ENCODE measurements at places on chromosomes 6 and 20. TPM values are rescaled to one million over a fixed set of nuclear protein-coding genes. Genes with fewer than 3 reads are reported as not detected.
A peak's percentile ranks its signal among the peaks of the same experiment; 100 is the strongest.

The MEI4 gene
- not detected for total RNA-seq

The IMPG1 gene
- total RNA-seq, result not detected

The MYH7B gene
- not detected for total RNA-seq

The ID4 gene
- total RNA-seq, result under 0.01 TPM

The TMC2 gene
- total RNA-seq, result not detected

The SRXN1 gene
- total RNA-seq, result 22.3 TPM

The EXOC2 gene
- total RNA-seq, result 38.9 TPM

The TAGAP gene
- total RNA-seq, result under 0.01 TPM

The CABLES2 gene
- 1.5 TPM for total RNA-seq

The C20orf204 gene
- total RNA-seq, result 6.3 TPM

- DNase-seq, result peak; percentile 37
Observed at GRCh38 chr6:39309942-39310531, 4.2 kb downstream of the KCNK17 start.

DNA sequence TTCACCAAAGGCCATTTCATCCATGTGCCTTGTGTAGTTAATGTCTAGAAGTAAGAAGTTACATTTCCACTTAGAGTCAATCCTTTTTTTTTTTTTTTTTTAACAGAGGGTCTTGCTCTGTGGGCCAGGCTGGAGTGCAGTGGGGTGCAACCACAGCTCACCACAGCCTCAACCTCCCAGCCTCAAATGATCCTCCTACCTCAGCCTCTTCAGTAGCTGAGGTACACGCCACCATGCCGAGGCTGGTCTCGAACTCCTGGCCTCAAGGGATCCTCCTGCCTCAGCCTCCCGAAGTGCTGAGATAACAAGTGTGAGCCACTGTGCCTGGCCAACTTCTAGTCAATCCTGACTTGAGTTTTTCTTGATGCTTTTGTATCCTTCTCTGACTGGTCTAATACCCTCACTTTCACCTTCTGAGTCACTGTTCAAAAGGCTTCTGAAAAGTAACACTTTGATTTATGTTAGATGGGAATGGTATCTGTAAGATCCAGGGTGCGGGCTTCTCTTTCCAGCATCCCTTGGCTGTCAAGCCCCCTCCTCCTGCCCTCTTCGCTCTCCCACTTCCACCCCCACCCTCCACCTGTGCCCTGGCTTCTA, 22.1 kb downstream of the TRAM2 start:
- DNase-seq, result no peak

DNA sequence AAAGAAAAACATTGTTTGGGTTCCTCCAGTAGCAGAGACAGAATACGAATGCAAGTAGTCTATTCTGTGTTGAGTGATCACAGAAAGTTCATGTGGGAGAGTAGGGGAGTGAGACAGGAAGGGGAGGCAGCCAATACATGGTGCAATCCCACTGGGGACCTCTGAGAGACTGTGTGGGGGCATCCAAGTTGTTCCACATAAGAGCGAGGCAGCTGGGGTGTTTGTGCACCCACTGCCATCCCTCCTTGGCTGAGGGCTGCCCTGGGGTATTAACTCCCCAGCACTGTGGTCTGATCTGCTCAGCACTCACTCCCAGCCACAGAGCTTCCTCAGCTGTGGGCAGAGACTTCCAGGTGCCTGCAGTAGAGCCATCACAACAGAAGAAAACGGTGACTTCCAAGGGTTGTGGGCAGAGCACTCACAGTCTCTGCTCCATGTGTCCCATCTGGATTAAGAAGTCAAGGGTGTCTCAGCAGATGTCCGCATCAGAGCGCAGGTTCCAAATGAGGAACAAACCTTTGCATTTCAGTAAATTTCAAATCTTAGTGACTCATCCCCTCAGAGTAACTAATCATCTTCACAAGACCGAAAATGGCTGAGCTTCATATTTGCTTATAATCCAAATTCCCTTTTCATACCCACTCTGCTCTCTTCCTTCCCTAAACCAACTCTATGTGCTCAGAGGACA, 101.9 kb upstream of the NAA20 start:
- no peak for DNase-seq

- DNase-seq, result no peak
Observed at GRCh38 chr6:36809941-36810803, 29.1 kb downstream of the CPNE5 start.

DNA sequence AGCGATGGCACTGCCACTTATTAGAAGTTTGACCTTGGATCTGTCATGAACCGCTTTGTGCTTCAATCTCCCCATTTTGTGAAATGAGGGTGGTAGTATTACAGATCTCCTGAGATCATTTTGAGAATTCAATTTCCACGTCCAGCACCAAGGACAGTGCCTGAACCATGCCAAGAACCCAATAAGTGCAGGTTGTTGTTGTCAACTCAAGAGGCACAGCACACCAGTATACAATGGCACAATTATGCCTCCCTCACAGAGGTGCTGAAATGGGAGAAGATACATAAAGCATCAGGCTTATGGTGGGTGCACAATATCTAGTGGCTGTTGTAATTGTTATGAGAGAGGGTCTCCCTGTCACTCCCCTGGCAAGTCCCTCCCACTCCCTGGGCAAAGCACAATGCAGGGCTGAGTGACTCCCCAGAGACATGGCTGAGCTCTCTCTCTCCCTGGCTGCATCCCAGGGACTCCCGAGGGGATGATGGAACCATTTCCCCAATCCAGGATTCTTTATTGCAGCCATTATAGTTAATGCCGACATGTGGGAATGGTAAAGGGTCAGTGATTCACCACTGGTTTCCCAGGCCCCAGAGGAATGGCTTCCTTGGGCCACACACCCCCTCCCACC, 78.7 kb downstream of the CDH22 start:
- no peak for DNase-seq

DNA sequence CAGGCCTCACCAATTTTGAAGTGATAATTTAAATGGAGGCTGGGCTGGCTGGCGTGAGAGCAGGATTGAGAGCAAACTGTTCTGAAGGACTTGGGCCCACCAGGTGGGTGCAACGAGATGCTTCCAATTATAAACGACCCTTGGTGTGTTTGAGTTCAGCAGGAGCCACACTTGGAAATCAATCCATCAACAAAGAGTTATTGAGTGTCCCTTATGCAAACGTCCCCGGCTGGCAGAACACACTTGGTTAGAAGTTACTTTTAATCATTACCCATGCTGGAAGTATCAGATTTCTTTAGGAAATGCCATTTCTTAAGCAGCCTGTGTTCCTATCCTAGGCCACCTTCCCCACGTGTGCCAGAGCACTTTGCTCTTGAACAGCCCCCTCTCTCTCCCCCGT, 37.8 kb upstream of the ZNF831 start:
- DNase-seq, result no peak

DNA sequence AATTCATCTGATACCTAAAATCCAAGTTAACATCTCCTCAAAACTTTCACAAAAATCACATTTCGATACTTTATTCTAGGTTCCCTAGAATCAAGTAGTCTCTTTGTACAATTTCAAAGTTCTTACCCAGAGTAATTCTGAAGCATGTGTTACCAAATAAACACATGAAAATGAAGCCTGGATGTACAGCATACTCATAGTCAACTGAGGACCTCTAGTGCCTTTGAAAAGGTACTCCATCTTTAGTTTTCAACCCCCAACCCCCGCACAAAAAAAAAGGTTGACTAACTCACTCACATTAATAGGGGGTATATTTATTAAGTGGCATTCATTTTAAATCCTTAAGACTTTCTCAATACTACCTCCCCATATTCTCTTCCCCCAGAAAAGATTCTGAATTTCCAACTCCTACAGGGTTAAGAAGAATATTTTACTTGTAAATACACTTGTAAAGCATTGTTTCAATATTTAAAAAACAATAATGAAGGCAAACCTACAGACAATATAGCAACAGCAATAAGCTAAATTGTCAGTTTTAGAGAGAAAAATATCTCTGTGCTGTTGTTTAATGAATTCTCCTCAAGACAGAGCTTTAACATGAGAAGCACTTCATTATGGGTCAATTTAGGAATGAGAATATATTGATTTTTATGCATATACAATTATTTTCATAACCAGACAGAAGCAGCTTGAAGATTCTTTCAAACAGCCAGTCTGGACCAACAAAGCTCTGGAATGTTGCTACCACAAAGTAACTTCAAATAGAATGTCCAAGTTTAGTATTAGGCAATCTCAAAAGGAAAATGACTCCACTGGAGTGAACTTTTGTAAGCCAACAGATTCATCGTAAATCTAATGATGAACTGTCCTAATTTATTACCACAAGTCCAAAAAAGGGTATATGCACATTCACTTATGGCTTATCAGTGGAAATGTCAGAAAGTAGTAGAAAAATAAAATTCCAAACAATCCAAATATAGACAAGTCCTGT, 3.3 kb downstream of the PLN start:
- DNase-seq, result peak; percentile 76

DNA sequence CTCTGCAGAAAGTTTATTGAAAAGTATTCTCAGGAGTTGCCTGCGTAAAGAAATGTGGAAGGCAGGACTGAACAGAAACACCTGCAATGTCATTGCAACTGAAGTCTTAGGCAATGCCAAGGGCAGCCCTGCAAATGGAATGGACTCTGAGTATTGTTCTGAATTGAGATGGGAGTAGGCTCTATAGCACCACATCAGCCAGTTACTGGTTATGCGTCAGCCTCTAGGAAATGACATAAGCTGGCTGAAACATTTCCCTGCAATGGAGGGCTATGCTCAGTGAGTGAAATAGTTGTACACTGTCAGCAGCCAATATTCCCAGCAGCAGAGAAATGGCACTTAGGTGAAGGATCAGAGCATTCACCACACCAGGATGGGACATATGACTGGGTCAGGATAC, 13.8 kb upstream of the GJE1 start:
- DNase-seq, result no peak

DNA sequence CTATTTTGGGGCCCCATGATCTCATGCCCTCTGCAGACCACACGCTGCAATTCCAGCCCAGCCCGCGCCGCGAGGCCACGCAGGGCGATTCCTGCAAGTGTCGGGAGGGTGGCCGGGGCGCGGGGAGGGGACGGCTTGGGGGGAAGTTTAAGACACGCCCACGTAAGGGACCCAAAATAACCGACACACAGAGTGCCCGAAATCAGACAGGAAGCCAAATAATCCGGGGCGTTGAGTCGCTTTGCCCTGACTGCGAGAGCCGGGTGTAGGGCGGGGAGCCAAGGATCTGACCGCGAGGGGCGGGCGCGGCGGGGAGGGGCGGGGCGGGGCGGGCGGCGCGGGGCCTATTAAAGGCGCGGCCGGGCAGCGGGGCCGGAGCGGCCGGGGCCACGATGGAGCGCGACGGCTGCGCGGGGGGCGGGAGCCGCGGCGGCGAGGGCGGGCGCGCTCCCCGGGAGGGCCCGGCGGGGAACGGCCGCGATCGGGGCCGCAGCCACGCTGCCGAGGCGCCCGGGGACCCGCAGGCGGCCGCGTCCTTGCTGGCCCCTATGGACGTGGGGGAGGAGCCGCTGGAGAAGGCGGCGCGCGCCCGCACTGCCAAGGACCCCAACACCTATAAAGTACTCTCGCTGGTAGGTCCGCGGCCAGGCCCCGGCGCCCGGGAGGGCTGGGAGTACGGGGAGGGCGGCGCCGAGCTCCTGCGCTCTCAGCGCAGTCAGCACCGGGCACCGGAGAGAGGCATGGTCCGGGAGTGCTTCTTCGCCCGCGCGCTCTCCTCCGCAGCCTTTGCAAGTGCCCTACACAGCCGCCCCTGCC, at the start of gene ENPP1:
Gene ENPP1, plus strand, starts transcription at position 377 of the 816 bp plus-strand sequence. Its CDS starts 16 bp downstream, at position 393.
- DNase-seq, result no peak

DNA sequence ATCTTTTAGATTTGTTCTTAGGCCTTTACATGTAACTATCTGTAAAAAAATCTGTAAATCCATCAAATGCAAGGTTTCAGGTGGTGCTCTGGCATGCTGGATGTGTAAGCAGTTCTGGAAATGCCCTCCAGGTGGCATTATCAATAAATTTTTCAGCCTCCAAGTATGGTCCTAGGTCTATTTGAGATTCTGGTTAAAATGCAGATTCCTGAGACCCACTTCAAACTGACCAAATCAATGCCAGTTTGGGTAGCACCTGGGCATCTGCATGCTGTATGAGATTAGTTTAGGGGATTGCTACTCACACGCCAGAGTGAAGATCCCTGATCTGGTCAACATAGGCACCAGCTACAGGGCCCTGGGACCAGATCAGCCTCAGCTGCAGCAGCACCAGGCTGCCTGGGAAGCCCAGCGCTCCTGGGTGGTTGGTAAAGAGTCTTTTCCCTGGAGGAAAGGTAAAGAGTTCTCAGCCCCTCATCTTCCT, 507.3 kb upstream of the CITED2 start:
- DNase-seq, result peak; percentile 66

- DNase-seq, result no peak
Observed at GRCh38 chr6:103587722-103588121, 1272.0 kb downstream of the HACE1 start.

- no peak for DNase-seq
Observed at GRCh38 chr20:19924255-19924654, 92.9 kb upstream of the NAA20 start.

DNA sequence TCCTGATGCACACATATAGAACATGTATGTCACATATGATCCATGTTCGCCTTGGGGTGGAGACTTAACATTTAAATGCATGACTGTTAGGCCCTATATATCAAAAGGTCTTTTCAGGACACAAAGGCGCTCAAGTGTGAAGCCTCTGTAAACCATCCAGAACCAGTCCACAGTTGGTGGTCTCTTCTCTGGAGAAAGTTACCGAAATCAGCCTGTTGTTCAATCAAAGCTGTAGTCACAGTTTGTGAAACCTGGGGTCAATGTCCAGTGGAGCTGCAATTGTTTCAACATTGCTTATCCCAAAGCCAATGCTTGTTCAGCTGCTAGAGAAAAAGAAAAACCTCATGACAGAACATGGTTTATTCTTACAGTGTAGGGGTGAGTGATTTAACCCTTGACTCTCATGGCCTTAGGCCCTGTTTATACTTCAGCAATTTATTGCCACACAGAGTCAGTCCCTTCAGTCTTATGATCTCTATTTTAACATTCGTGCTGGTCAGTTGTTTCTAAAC, 193.6 kb upstream of the CST7 start:
- DNase-seq, result no peak
